Myocyte (in vitro differentiated cells): ENCODE measurements at places on chromosomes 2 and 18. TPM values are rescaled to one million over a fixed set of nuclear protein-coding genes. Genes with fewer than 3 reads are reported as not detected.

The UGT1A8 gene
- not detected in 2 replicates for total RNA-seq

The ANKRD30BL gene
- total RNA-seq, result not detected in 2 replicates

The CD207 gene
- total RNA-seq, result 0.26 TPM in 1 of 2 replicates, not detected in the other

The WDFY1 gene
- total RNA-seq, result 34.5 and 39.1 TPM in 2 replicates

The EVX2 gene
- not detected in 2 replicates for total RNA-seq

The CHRND gene
- total RNA-seq, result 273 and 339 TPM in 2 replicates

DNA sequence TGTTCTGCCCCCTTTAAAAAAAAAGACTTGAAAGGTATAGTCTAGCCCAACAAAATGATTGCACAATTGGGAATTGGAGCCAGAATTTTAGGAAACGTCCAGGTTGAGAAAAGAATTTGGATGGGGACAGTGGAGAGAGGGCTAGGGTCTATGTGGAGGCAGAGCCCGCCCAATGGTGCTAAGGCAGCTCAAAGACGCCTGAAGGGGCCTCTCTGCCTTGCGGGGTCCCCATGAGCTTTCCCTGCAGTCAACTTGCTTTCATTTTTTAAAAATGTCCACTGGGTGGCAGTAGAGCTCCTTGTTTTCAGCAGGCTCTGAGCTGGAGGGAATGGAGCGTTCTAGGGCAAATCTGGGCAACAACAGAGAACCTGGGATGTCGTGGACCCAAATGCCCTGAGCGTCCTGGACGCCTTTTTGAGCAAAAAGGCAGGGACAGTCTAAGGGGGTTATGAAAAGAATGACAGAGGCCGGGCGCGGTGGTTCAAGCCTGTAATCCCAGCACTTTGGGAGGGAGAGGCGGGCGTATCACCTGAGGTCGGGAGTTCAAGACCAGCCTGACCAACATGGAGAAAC is 40.2 kb upstream of the ITM2C start:
- peak; percentile 87 for DNase-seq

- DNase-seq, result no peak
Measured at GRCh38 chr2:174326161-174327020, 8.4 kb upstream of the SP9 start.

- no peak for DNase-seq
Measured at GRCh38 chr2:13005761-13006335, 289.1 kb downstream of the TRIB2 start.

GRCh38 chr2:55164534-55165480 is 67.3 kb downstream of the CLHC1 start:
- no peak for DNase-seq

- no peak for DNase-seq
Measured at GRCh38 chr18:2147476-2148230, 423.7 kb downstream of the METTL4 start.

- DNase-seq, result peak; percentile 63
Measured at GRCh38 chr18:49813069-49813318, 339 bp downstream of the ACAA2 start.

- DNase-seq, result no peak
Measured at GRCh38 chr18:51448949-51449348, 251.5 kb upstream of the MEX3C start.

GRCh38 chr2:122255924-122256323 is 500.5 kb downstream of the TSN start:
- no peak for DNase-seq

GRCh38 chr18:35171315-35171987 is 69.4 kb upstream of the ZNF397 start:
- DNase-seq, result no peak
